ENCODE measurements at places on chromosomes 1 and 21. TPM values are rescaled to one million over a fixed set of nuclear protein-coding genes. Genes with fewer than 3 reads are reported as not detected.

ACOT11 gene
- total RNA-seq: 0.72 TPM

ILDR2 gene
- 5.4 TPM for total RNA-seq

GRCh38 chr1:78283691-78284090 is 207.1 kb upstream of the PTGFR start:
- H3K36me3 ChIP-seq: no peaks in the 10 kb centered on the region
- no peak for DNase-seq
- H3K27ac ChIP-seq: no peak overlapping the region
- no peak overlapping the region for H3K4me3 ChIP-seq

DNA sequence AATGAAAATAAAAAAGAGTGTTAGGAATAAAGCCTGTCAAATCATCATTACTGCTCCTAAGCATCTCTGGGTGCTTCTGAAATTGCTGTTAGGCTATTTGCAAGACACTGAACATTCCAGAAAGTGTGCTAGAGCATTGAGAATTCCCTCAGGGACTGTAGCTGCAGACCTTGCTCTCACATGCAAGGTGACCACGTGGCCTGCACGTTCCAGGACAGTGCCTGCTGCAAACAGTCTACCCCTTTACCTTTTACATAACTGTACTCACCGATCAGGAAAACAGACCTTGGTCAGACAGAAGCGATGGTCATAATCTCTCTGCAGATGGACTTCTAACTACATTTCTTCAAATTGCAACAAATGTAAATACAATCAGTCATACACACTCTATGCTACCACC is 164.5 kb downstream of the PSMG1 start:
- H3K36me3 ChIP-seq: no peaks in the 10 kb centered on the region
- H3K4me1 ChIP-seq: no peaks in the 10 kb centered on the region
- H3K4me3 ChIP-seq: no peak overlapping the region

GRCh38 chr1:222454782-222455181 is 93.1 kb downstream of the HHIPL2 start:
- H3K4me3 ChIP-seq: no peak overlapping the region
- H3K4me1 ChIP-seq: no peaks in the 10 kb centered on the region
- no peaks in the 10 kb centered on the region for H3K36me3 ChIP-seq
